ENCODE measurements at places on chromosomes 6 and 20.

GRCh38 chr6:2426561-2427340, 181.3 kb upstream of the GMDS start:
- DNase-seq: no peak

DNA sequence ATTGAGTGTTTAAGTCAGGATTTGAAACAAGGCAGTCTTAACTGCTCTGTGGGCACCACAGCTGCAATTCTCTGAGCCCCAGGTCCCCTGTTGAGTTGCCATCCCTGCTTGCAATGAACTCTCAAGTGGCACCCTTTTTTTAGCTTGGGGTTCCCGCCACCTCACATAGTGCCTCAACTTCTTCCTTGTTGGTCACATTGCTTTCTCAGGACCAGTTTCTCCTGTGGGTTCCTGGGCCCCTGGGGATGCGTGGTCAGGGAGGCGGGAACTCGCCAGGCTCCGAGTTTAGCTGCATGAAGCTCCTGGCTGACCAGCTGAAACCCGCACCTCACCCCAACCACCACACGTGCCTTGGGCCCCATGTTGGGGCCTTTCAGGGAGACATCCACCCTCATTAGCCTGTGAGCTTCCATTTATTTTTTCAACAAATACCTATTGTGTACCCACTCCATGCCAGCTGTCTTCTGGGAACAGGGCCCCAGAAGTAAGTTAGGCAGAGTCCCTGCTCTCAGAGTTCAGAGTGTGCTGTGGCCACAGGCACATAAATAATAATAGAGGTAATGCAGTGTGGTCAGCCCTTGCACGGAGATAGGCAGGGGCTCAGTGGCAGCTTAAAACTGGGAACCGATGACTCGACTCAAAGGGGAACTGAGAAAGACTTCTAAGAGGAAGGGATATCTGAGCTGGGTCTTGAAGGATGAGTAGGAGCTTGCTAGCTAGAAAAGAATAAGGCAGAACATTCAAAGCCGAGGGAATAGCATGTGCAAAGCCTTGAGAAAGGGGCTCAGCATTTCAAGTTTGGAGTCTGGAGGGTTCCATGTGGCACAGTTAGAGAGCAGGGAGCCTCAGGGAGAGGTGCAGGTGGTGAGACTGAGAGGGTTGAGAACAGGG, 33.9 kb upstream of the FAM83D start:
- no peak for DNase-seq

DNA sequence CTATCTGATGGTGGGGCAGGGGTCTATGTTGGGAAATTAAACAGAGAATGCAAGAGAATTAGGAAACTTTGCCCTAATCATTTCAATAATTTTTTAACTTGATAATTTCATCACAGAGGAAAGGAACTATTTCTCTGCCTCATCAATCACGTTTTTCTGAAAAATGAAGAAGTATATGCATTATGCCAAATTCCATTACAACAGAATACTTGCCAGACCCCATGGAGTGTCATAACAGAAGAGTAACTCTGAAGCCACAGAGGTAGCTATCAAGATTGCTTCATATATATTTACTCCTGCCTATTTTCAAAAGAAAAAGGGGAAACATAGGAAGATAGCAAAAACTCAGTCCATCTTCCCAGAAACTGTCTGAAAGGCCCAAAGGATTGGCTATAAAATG, 5.7 kb upstream of the USP49 start:
- DNase-seq: no peak

DNA sequence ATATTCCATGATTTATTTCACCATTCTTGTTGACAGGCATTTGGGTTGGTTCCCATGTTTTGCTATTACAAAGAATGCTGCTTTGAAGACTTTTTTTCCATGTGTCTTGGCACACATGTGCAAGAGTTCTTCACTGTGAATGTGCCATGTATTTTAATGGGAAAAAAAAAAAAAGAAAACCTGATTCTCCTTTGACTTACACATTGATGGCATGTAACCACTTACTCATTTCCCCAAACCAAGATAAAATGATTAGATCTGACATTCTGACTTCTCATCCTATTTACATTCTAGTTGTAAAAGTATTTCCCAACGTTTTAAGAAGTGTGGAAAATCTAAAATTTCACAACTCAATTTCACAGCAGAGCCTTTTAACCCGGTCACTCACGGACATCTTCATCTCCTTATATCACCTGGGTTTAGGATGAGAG, 4.4 kb downstream of the CAP2 start:
- DNase-seq: no peak

DNA sequence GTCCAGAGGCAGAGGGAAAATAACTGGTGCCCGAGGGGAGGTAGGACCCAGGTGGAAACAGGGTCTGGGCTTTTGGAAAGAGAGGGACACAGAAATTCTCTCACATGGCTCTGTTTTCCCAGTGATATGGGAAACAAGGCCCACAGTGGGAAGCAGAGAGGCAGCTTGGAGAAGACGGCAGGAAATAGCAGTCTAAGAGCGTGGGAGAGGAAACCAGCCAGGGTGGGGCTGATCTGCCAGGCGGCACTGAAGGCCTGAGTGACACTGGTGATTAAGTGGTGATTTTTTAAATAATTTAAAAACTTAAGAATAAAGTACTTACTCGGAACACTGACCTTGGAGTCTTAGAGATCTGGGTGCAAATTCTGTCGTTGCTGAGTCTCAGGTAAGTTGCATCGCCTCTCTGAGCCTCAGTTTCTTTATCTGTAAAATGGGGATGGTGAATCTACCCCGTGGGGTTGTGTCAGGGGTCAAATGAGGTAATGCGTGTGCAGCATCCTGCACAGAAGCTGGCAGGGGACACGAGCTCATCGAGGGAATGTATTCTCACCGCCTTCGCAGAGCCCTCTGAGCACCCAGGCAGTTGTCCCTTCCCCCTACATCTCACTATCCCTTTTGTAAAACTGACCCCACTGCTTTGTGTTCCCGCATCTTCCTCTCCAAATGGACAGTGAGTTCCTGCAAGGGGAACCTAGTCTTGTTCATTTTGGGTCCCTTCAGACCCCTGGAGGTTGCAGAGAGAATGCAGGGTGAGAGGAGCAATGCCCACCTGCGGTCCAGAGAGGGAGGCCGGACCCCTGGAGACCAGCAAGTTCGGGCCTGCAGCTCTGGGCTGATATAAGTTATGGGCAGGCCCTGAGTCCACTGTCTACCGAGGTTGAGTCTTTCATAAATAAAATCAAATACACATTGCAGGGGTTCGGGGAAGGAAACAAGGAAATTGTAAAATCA, 228.6 kb upstream of the PMEPA1 start:
- no peak for DNase-seq

DNA sequence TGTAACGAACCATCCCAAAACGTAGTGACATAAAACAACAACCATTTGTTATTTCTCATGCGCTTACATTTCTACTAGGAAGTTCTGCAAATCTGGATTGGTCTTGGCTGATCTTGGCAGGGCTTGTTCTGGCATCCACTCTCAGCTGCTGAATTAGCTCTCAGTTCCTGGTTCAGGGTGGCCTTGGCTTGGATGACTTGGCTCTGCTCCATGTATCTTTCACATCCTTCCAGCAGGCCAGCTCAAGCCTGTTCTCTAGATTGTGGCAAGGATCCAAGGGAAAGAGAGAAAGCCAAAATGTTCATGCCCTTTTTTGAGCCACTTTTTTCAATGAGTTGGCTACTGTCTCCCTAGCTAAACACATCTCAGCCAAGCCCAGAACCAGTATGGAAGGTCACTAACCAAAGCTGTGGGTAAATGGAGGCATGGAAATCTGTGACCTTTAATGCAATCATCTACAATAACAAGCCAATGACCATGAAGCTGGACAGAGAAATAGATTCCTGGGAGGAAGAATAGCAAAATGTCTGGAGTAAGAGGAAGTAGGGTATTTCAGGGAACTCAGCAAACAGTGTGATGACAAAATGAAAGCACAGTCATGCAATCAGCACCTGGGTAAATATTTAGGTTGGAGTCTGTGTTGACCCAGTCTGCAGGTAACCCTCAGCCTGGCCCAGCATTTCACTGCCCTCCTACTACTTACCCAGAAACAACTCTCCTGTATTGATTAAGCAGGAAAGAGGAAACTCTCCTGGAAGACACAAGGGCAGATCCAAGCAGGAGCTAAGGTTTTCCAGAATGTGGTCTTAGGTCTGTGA, 32.7 kb upstream of the SNAP25 start:
- DNase-seq: peak; percentile 63

GRCh38 chr6:70124882-70125545, 177.9 kb downstream of the COL9A1 start:
- DNase-seq: no peak
